ENCODE measurements at places on chromosomes 2 and 18.
A peak's percentile ranks its signal among the peaks of the same experiment; 100 is the strongest.

- H3K27ac ChIP-seq: no peak overlapping the region
- H3K27me3 ChIP-seq: no peaks in the 10 kb centered on the region
- no peak overlapping the region for H3K4me3 ChIP-seq
- DNase-seq: peak; percentile 5
- H3K36me3 ChIP-seq: no peaks in the 10 kb centered on the region
Measured at GRCh38 chr2:15058015-15058720, 425.7 kb downstream of the LRATD1 start.

GRCh38 chr2:204321910-204322751 is 223.1 kb upstream of the PARD3B start:
- peak overlapping the region; percentile 73 for H3K27ac ChIP-seq
- peaks cover 10% of the 10 kb centered on the region for H3K4me1 ChIP-seq
- H3K4me3 ChIP-seq: no peak overlapping the region

DNA sequence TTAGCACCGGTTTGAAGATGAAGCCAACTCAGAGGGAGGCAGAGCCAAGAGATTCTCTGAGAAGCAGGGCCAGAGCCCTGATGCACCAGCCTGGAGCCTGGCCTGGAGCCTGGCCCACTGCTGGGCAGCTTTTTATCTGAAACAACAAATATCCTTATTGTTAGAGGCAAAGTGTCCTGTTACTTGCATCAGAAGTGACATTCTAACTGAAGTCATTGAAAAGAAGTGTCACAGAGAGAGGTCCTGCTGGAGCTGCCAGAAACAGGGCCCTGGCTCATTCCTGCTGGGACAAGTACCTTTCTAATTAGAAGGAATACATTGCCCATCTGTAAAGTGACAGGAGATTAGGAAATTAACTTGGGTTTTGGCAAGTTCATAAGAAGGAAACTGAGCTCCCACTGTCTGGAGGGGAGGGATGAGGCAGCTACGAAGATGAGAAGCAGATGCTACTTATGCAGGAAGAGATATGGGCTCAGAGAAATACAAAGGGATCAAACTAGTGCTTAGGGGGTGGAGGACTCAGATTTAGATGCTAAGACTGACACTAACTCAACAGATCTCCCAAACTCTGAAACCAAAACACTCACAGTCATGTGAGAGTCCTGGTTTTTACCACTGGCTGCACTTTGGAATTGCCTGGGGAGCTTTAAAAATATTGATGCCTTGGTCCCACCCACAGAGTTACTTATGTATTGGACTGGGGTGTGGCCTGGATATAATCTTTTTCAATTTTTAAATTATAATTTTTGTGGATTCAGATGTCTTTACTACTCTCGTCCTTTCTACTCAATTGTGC is 11.0 kb upstream of the HK2 start:
- peaks cover 5% of the 10 kb centered on the region for H3K4me1 ChIP-seq
- no peaks in the 10 kb centered on the region for H3K27me3 ChIP-seq
- H3K36me3 ChIP-seq: no peaks in the 10 kb centered on the region
- H3K27ac ChIP-seq: no peak overlapping the region
- no peak for DNase-seq
- no peak overlapping the region for H3K4me3 ChIP-seq

DNA sequence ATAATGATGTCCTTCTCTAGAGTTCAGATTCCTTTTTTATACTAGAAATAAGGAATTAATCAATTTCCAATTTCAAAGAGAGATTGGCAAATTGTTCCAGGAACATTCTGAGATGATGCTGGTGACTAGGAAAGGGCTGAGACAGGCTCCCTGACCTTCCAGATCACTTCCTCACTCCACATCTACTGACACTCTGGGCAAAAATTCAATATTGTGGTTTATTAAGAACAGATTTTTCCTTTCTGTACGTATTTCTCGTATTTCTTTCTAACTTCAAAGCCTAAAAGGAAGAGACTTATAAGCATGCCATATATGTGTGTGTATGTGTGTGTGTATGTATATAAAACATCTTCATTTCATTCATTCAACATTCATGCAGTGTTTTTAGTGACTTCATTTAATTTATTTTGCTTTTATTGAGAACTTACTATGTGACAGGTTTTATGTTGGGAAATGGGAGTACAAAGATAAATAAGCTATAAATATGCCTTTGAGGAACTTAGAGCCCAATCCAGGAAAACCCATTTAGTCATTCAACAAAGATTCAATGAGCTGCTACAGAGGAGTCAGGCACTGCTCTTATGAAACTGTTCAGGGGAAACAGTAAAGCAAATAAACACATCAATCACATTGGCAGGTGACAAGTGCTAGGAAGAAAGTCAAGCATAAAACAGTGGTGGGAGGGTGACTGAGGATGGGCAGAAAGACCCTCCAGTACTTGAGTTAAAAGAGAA is 137.9 kb downstream of the RDH14 start:
- DNase-seq: peak; percentile 63
- H3K4me1 ChIP-seq: peaks cover 4% of the 10 kb centered on the region
- H3K36me3 ChIP-seq: no peaks in the 10 kb centered on the region
- no peak overlapping the region for H3K27ac ChIP-seq

DNA sequence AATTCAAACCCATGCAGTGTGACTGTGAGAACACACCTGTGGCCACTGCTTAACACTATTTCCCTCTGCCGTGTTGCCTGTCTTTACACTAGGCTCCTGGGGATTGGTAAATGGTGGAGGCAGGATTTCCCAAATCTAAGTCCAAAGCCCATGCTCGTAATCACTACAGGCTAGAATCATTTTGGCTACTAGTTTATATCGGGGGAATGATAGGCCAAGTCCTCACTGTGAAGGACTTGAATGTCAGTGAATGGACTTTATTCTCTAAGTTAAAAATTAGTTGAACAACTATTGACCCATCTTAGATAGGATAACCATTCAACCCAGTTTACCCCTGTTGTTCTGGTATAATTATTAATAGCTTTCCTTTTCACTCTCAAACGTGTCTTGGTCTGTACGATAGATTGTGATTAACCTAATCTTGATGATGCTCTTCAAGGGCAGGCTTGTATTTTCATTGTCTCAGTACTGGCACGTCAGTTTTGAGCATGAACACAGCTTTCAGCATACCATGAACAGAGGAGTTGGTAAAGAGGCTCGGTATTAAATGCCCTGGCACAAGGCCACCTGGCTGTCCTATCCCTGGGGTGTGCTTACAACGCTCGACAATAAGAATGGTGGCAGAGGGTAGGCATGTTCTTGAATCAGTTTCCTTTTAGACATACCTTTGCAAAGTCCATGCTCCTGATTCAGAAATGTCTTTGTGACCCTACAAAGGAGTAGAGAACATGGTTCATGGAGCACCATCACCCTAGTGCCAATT is 148.8 kb downstream of the RTN4 start:
- H3K36me3 ChIP-seq: no peaks in the 10 kb centered on the region
- H3K27ac ChIP-seq: no peak overlapping the region
- H3K4me1 ChIP-seq: peaks cover 22% of the 10 kb centered on the region
- no peak overlapping the region for H3K4me3 ChIP-seq
- no peaks in the 10 kb centered on the region for H3K27me3 ChIP-seq

DNA sequence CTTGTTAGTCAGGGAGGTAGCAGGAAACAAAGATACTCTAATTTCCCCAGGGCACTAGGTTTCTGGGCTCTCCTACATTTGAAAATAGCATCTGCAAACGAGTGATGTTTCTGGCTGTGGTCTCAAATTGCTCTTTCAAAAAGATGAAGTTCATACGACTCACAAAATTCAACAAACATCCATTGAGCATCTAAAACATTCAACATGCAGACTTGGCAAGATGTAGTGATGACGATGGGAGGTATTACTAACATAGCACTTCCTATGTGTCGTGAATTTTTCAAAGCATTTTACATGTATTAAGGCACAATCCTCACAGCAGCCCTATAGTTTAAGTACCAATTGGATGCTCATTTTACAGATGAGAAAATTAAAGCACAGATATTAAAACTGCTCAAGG is 5.2 kb downstream of the CCBE1 start:
- H3K27me3 ChIP-seq: peaks cover 36% of the 10 kb centered on the region
- H3K36me3 ChIP-seq: no peaks in the 10 kb centered on the region
- H3K4me3 ChIP-seq: no peak overlapping the region
- peaks cover 14% of the 10 kb centered on the region for H3K4me1 ChIP-seq
- DNase-seq: peak; percentile 47

DNA sequence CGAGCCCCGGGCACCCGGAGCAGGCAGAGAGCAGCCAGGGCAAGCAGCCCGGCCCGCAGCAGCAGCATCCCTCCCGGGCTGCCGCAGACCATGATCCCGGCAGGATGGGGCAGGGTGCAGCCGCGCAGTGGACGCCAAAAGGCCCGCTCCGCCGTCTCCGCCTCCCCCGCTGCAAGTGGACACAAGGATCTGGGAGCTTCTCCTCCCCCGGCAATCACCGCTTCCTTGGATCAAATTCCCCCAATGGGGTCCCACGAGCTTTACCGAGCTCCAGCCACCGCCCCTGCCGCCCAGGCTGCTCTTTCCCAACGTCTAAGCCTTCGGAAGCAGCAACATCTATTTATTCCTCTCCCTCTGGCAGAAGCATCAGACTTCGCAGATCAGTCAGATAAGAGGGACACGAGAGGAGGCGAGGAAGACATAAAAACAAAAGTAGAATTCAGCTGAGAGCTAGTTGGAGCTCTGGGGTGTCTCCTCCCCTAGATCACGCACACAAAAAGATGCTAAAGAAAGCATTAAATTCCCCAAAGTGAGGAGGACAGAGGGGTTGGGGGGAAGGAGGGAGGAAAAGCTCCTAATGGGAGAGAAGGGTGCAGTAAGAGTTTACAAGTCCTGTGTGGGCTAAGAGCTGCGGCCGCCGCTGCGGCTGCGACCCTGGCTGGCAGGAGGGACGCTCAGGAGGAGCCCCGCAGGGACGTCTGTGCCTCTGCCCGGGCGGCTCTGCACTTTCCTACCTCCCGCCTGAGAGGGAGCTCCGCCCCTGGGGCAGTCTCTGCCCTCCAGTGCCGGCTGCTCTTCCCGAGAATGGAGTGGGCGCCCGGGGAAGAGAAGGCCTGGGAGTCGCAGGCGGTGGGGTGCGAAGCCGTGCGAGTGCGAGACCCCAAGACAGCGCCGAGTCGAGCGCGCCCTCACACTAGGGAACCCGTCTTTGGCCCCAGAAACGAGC is at the start of gene FRZB:
Gene FRZB, minus strand, starts transcription at position 177 of the 946 bp plus-strand sequence. Its CDS starts 85 bp downstream, at position 92.
- peak; percentile 94 for DNase-seq
- H3K27ac ChIP-seq: peak within 1 kb of the TSS; percentile 60
- H3K4me1 ChIP-seq: peaks cover 14% of the 10 kb centered on the region
- H3K4me3 ChIP-seq: peak within 1 kb of the TSS; percentile 38
- no peaks in the 10 kb centered on the region for H3K36me3 ChIP-seq

DNA sequence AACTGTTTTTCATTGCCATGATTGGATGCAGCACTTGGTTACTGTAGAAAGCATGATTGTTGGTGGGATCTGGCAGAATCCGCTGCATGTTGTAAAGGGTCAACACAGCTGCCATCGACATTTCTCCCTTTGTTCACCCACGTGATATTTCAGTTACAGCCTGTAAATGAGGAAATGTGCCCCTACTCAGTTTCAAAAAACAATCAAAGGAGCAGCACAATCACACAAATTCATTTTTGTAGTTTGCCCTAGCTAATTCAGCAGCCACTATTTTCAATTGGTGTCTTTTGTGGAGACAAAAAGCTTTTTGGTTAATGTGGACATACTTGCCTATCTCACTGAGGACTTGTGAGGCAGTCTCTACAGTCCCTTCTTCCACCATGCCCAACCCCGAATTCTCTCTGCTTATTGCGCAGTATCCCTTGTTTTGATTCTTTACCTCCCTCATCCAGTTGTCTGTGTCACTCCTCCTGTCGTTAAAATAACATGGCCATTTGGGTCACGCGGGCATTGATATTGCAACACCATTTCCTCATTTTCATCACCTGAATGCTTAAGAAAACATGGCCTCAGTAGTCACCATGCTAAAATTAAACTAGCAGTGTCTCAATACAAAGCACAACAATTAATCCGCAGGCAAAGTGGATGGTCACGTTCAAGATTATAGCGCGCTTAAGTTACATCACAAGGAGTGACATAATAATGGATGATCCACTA is 6.4 kb upstream of the PROC start:
- no peaks in the 10 kb centered on the region for H3K36me3 ChIP-seq
- H3K4me1 ChIP-seq: peaks cover 39% of the 10 kb centered on the region
- peaks cover 13% of the 10 kb centered on the region for H3K27me3 ChIP-seq

DNA sequence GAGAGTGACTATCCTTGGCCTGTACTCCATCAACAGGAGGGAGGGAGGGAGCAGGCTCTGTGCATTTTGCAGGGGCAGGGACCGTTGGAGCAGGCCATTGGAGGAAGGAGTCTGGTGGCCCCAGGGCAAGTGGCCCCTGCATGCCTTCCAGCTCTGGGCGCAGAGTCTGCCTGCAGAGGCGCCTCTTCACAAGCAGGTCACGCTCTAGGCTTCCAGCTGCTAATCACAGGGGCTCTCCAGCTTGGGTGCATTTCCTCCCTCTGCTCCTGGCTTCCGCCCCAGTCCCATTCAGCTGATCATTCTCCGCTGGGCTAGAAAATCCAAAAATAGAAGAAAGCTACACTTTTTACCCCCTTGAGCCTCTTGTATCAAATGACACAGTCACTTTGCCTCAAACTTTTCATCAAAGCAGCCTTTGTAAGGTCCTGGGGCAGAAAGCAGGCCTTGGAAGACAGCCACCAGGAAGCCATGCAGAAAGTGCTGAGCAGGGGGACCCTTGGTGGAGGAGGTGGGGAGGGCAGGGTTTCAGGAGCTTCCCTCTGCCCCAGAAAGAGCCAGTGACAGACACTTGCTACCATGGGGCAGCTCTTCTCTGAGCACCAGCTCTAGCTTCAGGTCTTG is 11.3 kb downstream of the TMEM247 start:
- H3K27ac ChIP-seq: peak overlapping the region; percentile 32
- H3K4me1 ChIP-seq: peaks cover 25% of the 10 kb centered on the region
- DNase-seq: peak; percentile 88
- H3K4me3 ChIP-seq: no peak overlapping the region

GRCh38 chr2:167355821-167356220 is 467.5 kb downstream of the XIRP2 start:
- no peaks in the 10 kb centered on the region for H3K4me1 ChIP-seq
- no peak for DNase-seq
- no peaks in the 10 kb centered on the region for H3K27me3 ChIP-seq
- H3K27ac ChIP-seq: no peak overlapping the region
- no peak overlapping the region for H3K4me3 ChIP-seq

DNA sequence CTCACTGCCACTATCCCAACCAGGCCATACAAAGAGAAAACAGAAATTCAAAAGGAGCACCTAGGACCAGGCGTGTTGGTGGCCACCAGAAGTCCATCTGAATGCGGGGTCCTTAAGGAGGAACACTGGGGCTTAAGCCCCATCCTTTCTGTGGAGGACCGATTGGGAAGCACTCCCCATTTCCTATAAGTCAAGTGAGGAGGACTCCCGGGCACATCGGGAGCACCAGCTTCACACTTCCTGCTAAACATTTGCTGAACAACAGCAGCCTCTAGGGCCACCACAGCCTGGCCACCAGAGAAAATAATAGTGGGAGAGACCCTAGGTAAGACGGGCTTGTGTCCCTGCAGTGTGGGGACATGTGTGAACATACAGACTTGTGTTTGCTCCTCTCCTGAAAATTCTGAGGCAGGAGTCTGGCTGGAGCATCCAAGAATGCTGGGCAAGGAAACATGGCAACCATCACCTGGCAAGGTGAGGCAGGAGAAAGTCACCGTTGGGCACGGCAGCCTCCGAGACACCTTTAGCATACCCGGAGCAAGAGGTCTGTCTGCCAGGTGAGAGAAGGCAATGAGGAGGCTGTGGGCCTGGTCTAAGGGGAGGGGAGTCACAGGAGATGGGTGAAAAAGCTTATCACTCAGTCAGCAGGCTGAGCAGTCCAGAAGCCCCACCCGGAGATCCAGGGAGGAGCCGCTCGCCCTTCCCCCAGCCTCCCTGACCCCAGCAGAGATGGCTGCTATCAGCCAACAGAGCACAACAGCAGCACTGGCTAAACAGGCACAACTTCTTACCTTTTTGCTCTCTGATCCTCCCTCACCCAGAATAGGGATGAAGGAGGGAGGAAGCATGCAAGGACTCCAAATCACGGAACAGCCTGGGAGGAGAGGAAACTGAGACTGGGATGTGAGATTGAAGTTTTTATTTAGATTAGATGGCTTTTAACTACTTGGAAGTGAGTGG is 282.3 kb downstream of the EIPR1 start:
- H3K4me3 ChIP-seq: no peak overlapping the region
- DNase-seq: no peak
- H3K4me1 ChIP-seq: no peaks in the 10 kb centered on the region

Data from muscle of leg (tissue), 16 donors.